ENCODE measurements at places on chromosomes 6 and 20. TPM values are rescaled to one million over a fixed set of nuclear protein-coding genes. Genes with fewer than 3 reads are reported as not detected.

TBXT gene
- total RNA-seq, result not detected

DDR1 gene
- total RNA-seq, result 16.2 TPM

ZMYND8 gene
- 8.1 TPM for total RNA-seq

C20orf144 gene
- total RNA-seq, result 0.09 TPM

MCHR2 gene
- not detected for total RNA-seq

TSHZ2 gene
- 0.43 TPM for total RNA-seq

MYT1 gene
- total RNA-seq, result not detected

TSPO2 gene
- not detected for total RNA-seq

SLC52A3 gene
- total RNA-seq, result not detected

SIGLEC1 gene
- not detected for total RNA-seq

FERMT1 gene
- total RNA-seq, result 2.8 TPM

SIRPB2 gene
- not detected for total RNA-seq

BPIFB2 gene
- total RNA-seq, result not detected

KIF13A gene
- 72.6 TPM for total RNA-seq

PHACTR3 gene
- not detected for total RNA-seq

PI16 gene
- 0.43 TPM for total RNA-seq

GINS1 gene
- 1.4 TPM for total RNA-seq

BMP7 gene
- total RNA-seq, result not detected

OLIG3 gene
- not detected for total RNA-seq

ABRACL gene
- 36.8 TPM for total RNA-seq

ZBP1 gene
- not detected for total RNA-seq

POM121L2 gene
- total RNA-seq, result not detected

CRIP3 gene
- not detected for total RNA-seq

LY6G5C gene
- total RNA-seq, result 0.43 TPM

FAM210B gene
- total RNA-seq, result 46.1 TPM

SLC32A1 gene
- total RNA-seq, result not detected

MUCL3 gene
- total RNA-seq, result not detected

IL17A gene
- total RNA-seq, result not detected

MYBL2 gene
- total RNA-seq, result 0.71 TPM

NOTCH4 gene
- 0.85 TPM for total RNA-seq

MDFI gene
- total RNA-seq, result 0.55 TPM

CRISP3 gene
- not detected for total RNA-seq

MYB gene
- total RNA-seq, result 0.14 TPM

ALDH8A1 gene
- total RNA-seq, result 0.46 TPM

ZC2HC1B gene
- not detected for total RNA-seq

SUMO4 gene
- 1.3 TPM for total RNA-seq

SDHAF4 gene
- 6.4 TPM for total RNA-seq

SIM1 gene
- not detected for total RNA-seq

HSPA1L gene
- 1.7 TPM for total RNA-seq

PRDM13 gene
- total RNA-seq, result not detected

APOM gene
- total RNA-seq, result 2.8 TPM

CLVS2 gene
- under 0.01 TPM for total RNA-seq

FKBP1C gene
- 0.57 TPM for total RNA-seq

DOK5 gene
- total RNA-seq, result 20.7 TPM

FGD2 gene
- total RNA-seq, result not detected

All from smooth muscle cell of bladder (primary cell).